ENCODE measurements at places on chromosomes 6 and 20.

- DNase-seq, result peak; percentile 88
Observed at GRCh38 chr6:30678964-30679726, 6.3 kb upstream of the DHX16 start.

DNA sequence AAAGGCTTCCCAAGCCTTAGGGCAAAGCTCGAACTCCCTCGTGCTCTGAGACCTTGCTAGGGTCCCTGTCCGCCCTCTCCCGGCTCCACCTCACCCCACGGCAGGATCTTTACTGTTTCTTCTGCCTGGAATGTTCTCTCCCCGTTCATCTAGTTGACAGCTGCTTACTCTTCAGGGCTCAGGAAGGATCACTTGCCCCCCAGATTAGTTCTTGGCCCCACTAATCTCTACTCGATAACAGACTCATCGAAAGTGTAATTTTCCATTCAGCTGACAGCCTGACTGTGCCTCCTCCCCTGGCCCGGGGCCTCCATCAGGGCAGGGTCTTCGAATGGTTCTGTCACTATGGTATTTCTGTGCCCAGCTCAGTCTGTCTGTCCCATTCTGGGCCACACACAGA, 3.1 kb downstream of the MAP1LC3A start:
- DNase-seq, result no peak

DNA sequence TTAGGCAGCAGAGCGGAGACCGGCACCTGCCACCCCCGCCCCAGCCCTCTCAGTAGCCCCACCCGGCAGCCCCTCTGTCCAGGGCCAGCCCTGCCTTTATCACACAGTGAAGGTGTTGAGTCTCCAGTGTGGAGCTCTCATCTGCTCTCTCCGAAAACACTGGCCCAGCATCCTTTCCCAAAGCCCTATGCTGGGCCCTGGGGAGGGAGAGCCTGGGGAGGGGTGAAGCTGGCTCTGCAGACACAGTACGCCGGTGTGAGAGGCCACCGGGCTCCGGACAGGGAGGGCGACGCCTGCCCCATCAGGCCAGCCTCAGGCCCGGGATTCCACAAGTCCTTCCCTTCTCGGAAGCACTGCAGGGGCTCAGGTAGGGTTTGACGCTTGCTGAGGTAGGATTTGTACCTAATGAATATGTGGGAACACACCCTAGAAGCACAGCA, 186.9 kb downstream of the ERMARD start:
- no peak for DNase-seq

GRCh38 chr6:15505463-15505918, 157.3 kb downstream of the DTNBP1 start:
- DNase-seq, result no peak
